ENCODE measurements at places on chromosomes 13 and 19.

DNA sequence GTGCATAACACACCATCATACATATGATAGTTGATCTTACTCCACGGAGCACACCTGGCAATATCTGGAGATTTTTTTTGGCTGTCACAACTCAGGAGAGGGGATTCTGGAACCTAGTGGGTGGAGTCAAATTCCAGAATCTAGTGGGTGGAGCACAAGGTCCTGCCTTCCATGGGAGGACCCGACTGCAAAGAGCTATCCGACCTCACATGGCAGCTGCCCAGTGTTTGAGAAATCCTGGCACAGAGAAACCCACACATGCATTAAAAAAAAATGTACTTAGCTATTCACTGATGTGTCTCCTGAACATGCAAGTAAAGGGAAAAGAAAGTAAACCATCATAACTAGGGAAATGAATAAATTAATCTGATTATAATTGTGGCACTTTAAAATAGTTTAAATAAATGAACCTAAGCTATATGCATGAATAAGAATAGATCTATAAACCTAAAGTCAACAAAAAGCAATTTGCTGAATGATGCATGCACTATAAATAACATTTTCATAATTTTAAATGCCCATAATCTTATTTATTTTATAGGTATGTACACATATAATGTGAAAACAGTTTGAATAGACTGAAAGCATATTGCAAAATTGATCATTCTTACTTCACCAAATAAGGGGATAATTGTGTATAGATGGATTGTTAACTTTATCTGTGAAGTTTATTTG is 300.3 kb downstream of the MYO16 start:
- DNase-seq, result no peak

GRCh38 chr13:74683411-74683810 is 549.2 kb upstream of the KLF12 start:
- no peak for DNase-seq

GRCh38 chr19:10005632-10006334 is 4.5 kb downstream of the COL5A3 start:
- DNase-seq, result no peak

GRCh38 chr13:30802501-30802900 is 67.2 kb downstream of the ALOX5AP start:
- DNase-seq, result no peak

DNA sequence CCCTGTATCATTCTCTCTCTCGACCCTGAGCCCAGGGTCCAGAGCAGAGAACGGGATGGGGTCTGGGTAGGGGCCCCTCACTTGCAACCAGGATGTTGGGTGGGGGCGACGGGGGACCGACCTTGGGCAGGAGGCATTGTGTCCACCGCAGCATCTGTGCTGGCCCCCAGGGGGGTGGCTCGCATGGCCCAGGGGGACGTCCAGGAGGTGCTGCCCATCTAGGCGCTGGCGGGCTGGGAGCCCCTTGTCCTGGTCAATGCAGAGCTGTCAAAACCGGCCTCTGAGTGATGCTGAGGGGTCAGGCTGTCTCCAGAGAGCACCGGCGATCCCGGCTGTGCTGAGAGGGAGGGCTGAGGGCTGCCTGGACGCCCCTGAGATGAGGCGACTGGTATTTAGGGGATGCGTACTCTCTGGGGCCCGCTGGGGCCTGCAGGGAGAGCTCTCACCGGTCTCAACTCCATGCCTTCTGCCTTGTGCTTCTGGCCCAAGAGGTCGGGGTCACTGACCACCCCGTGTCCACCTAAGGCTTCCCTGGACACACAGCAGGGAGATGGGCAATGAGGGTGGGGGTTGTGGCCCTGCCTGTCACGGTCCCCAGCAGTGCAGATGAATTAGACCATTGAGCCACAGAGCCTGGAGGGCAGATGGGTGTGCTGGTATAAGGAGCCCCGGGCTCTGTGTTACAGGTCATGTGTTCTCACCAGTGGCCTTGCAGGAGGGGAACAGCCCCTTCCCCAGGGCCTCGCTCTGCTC is 8.6 kb downstream of the RPS9 start:
- no peak for DNase-seq

DNA sequence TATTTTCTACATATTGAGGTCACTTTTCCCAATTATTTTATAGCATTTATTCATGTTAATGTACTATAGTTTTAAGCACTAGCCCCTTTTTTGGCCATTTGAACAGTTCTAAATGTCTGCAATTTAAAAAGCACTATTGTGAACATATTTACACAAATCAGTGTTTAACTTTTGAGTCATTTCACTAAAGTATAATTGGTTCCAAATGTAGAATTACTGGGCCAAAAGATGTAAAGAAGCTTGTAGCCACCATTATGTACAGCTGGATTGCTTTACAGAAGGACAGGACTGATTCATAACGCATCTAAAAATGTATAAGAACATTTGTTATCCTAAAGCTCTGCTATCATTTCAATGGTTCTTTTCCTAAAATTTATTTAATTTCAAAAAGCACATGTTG is 16.6 kb upstream of the ATP12A start:
- no peak for DNase-seq

- DNase-seq, result peak; percentile 25
These were observed 222.4 kb downstream of the NBEA start for GRCh38 chr13:35164324-35164932.

- no peak for DNase-seq
These were observed 51.1 kb downstream of the HS6ST3 start for GRCh38 chr13:96141032-96141431.

- no peak for DNase-seq
These were observed 16.3 kb upstream of the PTBP1 start for GRCh38 chr19:780935-781334.

DNA sequence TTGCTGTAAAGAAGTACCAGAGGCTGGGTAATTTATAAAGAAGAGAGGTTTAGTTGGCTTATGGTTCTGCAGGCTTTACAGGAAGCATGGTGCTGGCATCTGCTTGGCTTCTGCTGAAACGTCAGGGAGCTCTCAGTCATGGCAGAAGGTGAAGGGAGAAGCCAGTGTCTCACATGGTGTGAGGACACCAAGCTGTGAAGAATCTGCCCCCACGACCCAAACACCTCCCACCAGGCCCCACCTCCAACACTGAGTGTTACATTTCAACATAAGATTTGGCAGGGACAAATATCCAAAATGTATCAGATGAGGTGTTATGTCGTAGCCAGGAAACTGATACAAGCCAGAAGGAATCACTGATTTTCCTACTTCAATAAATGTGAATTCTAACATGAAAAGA is 136.5 kb downstream of the CYSLTR2 start:
- DNase-seq, result no peak

GRCh38 chr13:46119883-46120614 is 15.2 kb upstream of the CPB2 start:
- DNase-seq, result no peak

DNA sequence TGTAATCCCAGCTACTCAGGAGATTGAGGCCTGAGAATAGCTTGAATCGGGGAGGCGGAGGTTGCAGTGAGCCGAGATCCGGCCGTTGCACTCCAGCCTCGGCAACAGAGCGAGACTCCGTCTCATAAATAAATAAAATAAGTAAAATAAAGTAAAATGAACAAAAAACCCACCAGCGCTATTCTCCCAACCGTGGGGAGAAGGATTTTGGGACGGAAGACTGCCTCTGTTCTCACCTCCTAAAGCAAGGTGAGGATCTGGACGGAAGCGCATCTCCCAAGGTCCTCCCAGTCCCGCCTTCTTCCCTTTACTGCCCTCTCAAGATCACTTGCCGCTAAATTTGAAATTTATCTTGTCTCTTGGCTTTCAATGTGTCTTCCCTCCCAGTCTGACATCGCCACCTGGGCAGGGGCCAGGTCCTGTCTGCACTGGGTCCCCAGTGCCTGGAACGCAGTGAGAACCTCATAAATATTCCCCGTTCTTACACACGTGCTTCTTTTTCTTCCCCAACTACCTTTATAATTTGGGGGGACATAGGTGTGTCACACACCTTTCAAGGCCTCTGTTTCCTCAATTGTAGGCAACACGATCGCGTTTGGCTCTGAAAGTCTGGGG is 1.2 kb upstream of the DNAJB1 start:
- DNase-seq, result no peak

DNA sequence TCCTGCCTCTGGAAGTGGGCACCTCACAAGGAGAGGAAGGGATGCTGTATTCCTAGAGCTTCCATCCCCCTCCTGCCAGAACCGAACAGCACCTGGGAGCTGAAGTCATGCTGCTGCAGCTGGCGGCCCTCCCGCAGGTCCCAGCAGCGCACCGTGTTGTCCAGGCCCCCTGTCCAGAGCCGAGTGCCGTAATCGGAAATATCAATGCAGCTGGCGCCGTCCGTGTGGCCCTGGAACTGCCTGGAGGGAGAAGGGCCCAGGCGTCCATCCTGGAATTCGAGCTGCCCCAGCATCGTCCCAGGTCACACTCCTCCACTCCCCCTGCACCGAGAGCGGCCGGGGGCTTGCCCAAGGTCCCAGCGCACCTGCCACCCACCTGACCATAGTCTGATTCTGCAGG is 23.7 kb downstream of the TLE2 start:
- DNase-seq, result no peak

- DNase-seq, result no peak
These were observed 64.8 kb upstream of the GPR183 start for GRCh38 chr13:99371956-99372355.

DNA sequence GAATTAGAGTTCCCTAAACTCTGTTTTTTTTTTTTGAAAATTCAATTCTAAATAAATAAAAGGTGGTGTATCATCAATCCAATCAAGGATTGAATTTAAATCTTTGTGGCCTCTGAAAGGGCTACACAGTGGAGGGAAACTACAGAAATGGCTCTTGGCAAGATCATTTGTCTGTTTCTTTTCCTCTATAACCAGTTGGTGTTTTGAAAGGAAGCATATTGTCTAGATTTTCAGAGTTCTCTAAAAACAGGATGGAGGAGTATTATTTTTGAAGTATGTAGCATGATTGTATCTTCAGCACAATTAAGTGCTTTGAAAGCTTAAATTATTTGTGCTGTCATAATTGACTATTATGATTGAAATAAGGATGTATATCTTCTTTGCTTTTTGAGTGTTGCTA is 29.8 kb downstream of the WASF3 start:
- DNase-seq, result no peak

DNA sequence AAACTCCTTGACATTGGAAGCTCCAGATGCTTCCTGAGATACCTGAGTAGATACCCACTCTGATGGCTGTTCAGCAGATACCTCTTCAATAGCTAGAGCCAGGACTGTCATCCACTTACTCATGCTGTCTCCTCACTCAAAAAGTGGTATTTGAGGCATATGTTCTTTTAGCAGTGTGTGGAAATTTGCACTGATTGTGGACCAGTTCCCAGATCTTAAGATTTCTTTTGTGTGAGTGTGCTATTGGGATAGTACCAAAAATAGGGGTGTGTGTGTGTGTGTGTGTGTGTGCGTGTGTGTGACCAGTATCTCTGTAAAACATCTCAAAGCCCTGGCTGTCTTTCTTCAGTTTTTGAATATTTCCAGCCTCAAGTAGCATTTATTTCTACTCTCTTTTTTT is 108.3 kb downstream of the SLITRK5 start:
- no peak for DNase-seq

GRCh38 chr19:45117671-45118070 is 24.7 kb downstream of the PPP1R37 start:
- DNase-seq, result no peak

- peak; percentile 48 for DNase-seq
These were observed 4.8 kb upstream of the TM9SF2 start for GRCh38 chr13:99496184-99497142.

GRCh38 chr19:18422530-18423191 is 3.5 kb downstream of the SSBP4 start:
- DNase-seq, result no peak

DNA sequence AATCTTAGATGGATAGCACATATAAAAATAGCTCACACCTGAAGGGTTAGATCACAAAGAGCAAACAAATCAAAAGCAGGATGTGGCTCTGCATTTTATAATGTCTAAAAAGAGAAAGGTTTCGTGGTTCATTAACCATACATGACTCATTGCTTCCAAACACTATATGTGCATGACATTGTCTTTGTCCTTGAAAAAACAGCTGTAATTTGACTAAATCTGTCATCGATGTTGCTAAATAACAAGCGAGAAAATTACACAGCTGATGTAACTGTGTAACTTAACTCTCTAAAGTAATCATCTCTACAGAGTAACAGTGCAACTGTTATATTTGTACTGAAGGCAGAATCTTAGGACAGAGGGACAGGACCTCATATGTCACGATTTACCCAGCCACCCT is 383.1 kb upstream of the GPC6 start:
- DNase-seq, result no peak

DNA sequence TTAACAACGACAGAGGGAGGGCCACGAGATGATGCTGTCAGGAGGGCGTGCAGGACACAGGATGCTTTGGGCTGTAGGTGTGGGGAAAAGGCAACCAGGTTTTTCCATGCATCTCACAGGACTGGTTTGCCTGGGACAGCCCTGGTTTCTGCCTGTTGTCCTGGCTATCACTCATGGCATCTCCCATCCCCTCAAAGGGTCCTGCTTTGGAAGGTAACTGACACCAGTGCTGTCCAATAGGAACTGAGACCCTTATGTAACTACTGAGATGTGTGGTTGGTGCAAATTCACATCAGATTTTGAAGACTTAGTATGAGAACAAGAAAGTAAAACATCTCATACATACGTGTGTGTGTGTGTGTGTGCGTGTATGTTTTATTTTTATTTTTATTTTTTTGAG is 144.2 kb downstream of the URI1 start:
- no peak for DNase-seq

DNA sequence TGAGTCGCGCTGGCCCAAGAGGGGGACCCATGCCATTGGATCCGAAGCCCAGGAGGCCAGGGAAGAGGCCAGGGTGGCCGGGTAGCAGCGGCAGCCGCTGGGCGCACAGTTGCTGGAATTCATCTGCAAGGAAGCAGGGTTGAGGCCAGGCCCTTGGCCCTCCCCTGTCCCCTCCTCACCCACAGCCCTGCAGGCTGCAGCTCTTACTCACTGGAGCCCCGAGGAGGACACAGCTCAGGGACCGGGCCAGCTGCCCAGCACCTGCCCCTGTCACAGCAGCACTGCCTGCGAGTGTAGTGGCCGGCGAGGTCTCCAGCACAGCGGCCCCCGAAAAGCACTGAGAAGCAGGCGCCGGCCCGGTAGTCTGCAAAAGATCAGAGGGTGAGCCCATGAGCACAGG is 11.2 kb downstream of the FBN3 start:
- DNase-seq, result no peak

DNA sequence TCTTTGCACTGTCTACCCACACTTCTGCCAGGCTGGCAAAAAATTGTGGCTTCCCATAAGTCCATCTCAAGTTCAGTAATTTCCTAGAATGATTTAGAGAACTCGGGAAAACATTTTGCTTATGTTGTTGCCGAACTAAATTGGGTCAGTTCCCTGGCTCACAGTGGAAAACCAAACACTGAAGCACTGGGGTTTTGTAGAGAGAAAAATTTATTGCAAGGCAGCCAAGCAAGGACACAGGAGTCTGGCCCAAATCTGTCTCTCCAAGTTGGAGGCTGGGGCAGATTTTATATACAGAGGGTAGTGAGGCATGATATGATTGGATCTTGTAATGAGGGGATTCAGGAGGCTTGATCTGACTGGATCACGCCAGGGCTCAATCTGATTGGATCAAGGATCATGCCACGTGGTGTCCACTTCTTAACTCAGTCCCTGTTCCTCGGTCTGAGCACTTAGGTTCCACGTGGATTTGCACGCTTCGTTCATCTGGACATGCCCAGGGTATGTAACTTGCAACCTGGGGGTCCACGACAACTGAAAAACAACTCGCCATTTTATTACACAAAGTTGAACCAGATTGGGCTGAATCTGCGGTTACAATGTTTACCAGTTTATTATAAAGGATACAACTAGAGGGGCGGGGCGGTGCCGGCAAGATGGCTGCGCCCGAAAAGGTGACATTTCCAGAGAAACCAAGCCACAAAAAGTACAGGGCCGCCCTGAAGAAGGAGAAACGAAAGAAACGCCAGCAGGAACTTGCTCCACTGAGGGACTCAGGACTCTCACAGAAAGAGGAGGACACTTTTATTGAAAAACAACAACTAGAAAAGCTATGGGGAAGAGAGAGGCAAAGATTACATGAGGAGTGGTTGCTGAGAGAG is 7.3 kb downstream of the CD209 start:
- DNase-seq, result no peak

Measured in hindlimb muscle (tissue), 1 donor.